Fibroblast of villous mesenchyme (primary cell): ENCODE measurements at places on chromosomes 11 and 22.

DNA sequence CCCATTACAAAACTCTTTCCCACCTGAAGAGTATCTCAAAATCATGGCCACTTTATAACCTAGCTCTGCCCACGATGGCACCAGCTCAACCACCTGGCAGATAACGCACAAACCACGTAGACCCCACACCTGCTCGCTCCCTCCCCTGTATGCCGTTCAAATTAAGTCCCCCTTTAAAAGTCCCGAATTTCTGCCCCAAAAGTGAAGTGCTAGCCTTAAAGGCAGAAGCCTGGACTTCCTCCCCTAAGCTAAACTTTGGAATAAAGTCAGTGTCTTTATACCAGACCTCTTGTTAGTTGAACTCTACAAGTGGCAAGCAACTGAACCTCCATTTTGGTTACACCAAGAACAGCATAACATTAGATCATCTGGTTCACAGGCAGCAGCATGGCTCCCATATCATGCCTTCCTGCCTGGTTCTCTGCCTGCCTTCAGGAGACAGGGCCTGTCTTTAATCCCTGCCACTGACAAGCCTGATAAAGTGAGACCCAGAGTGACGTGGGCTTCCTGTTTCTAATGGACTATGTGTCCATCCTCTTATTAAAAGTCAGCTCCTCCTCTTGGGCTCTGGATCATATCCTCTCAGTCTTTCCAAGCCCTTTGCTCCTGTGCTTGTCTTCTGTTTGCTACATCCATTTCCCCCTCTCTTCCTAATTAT is 32.6 kb upstream of the NNMT start:
- DNase-seq: peak; percentile 56

DNA sequence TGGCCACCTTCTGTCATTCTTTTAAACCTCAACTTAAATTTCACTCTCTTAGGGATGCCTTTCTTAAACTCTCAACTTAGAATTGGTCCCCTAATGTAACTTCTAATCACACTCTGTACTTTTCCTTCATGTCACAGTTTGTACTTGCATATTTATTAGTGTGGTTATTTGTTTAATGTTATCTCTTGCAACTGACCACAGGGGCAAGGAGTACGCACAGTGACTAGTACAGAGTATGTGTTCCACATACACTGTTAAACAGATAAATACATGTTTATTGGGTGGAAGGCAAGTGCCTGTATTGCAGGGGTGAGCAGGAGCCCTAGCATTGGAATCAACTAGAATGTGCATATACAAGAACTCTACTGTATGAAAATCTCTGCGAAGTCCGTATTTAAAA is 554.0 kb downstream of the INSC start:
- DNase-seq: peak; percentile 93

DNA sequence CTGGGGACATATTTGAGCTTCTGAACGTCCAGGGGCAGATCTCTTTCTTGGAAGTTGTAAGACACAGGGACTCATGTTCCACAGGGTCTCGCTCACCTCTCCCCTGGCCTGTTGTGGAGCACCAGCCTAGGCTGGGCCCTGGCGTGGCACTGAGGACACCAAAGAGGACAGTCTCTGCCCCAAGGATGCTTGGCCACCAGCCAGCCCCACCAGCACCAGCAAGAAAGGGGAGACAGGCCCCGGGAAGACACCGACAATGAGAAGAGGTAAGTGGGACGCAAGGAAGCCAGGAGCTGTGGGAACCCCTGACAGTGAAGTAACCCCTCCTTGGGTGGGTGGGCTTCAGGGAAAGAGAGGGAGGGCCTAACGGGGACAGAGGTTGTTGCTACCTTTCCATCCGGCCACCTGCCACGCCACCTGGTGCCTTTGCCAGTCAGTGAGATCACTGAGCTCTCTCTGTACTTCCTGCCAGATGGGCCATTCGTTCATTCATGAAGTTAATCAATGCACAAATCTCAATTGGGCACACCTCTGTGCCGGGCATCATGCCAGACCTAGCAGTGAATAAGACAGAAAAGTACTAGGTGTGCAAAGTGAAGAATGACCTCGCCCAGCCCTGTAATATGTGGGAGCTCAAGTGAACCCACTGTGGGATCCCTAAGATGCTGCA is 11.1 kb downstream of the APOL5 start:
- no peak for DNase-seq

DNA sequence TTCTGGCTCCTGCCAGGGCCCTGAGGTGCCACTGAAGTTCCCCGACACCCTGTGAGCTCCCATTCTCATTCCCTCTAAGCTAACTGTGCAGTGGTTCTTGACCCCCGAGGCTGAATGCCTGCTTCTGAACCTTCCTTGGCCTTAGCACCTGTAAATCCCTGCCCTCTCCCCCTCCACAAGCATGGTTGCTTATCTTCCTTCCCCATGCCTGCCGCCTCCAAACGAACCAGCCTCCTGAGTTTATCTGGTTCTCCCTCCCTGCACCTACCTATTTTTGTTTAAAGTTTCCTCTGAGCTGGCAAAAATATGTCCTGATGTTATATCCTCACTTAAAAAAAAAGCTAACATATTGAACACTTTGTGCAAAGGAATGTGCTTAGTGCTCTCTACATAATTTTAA is 33.9 kb downstream of the PPFIBP2 start:
- DNase-seq: no peak

- no peak for DNase-seq
Observed at GRCh38 chr11:83054904-83055380, 16.8 kb downstream of the RAB30 start.

- no peak for DNase-seq
Observed at GRCh38 chr11:130964058-130964792, 47.9 kb upstream of the SNX19 start.

GRCh38 chr22:36938028-36938425 is 24.6 kb downstream of the CSF2RB start:
- no peak for DNase-seq

DNA sequence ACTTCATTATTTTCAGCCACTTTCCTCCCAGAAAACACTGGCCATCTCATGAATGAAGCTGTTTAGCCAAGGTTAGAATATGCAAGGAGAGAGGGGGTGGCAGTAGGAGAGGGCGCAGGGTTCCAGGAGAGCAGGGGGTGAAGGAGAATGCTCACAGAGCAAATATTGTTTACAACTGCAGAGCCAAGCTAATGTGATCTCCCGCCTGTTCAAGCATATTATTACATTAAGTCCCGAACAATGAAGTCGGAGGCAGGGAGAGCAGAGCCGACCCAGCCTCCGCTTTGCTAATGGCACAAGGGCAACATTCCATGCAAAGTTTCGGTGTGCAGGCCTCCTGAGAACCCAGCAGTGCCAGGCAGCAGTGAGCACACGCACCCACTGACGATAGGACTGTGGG is 80.1 kb downstream of the MICAL3 start:
- DNase-seq: no peak

DNA sequence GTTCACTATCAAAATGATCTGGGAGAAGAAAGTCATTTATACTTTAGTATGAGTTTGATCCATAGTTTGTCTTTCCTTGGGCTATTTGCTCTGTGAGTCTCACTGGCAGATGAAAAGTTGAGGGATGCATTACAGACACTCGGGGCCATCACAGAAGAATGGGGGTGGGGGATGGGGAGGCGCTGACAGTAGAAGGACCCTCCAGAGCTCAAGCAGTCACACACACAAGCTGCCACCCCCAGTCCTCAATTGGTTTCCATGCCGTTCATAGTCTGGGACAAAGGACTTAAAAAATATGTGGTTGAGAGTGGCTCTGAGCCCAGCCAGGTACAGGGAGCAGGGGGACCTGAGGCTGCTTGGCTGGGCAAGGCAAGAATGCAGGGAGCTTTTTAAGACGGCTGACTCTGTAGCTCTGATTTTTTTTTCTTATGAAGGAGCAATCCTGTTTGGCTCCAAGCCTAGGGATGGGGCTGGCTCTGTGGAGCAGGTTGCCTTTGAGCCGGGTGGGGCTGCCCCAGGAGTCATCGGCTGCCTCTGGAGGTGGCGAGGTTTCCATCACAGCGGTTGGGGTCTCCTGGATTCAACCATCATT is 13.3 kb upstream of the ANO1 start:
- no peak for DNase-seq

DNA sequence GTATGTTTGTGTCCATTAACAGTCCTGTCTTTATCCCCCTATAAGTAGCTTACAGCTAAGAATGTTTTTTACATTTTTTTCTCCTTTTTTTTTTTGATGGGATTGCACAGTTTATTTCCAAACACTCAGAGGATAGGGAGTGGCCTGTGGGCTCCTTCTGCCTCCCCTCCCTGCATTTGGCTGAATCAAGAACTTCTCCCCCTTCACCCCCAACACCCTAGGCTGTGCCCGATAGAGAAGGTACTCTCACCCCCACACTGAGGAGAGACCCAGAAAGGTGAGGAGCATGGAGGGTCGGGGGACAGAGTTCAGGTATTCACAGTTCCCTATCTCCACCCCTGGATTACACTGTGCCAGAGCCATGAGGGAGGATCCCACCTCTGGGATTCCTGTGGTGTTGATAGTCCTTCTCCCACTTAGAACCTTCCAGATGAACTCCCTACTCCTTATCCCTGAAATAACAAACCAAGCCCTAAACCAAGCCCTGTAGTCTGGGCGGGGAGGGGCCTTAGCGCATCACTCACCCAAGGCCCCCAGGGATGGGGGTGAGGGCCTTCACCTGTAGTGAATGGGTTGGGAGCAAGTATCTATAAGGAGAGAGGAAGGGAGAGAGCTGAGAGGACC is 97.1 kb downstream of the ADAMTS15 start:
- no peak for DNase-seq

GRCh38 chr11:70734911-70735310 is 336.6 kb downstream of the CTTN start:
- DNase-seq: no peak

GRCh38 chr11:11667056-11667455 is 45.3 kb upstream of the GALNT18 start:
- no peak for DNase-seq

DNA sequence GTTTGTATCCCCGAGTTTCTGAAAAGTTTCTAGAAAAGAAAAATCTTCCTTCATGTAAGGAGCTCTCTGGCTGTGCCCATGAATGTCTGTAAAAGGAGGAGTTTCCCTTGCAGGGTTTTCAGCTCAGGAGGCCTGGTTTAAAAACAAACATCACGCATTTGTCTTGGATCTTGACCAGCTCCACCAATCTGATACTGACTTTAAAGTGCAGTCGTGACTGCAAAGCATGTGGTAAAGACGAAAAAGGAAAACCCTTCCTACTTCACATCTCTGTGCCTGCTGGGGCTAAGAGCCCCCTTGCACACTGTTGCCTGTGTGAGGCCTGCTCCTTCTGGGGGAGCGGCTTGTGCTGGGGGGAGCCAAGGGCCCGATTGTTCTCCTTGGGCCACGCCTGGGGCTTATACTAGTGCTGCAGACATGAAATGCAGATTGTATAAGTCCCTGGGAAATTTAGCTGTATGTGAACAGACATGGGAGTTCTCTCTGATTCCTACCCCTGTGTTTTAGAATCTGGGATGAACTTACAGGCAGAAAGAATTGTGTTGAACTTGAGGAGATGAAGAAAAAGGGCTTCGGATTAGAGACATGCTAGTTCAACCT is 62.1 kb downstream of the ADAMTS15 start:
- peak; percentile 52 for DNase-seq

GRCh38 chr11:100961633-100962032 is 168.0 kb downstream of the PGR start:
- no peak for DNase-seq

- no peak for DNase-seq
Observed at GRCh38 chr11:101553891-101554292, 29.9 kb downstream of the TRPC6 start.

DNA sequence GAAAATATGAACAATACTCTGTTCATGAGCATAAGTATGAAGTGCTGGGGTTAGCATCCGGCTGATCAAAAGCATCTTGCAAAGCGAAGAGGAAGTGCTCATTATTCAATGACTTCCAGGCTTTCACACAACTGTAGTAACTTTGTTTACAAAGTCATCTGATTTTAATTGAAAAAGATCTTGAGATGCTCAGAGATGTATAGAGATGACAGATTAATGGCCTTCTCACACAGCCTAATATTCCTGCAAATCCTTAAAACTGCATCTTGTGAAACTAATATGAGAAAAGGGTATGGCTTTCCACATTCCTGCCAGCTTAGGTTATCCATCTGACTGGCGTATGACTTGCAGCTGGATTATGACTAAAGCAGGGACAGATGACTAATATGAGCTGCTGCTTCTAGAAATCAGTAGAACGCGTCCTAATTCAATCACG is 125.4 kb downstream of the CASP12 start:
- DNase-seq: peak; percentile 88

- DNase-seq: no peak
Observed at GRCh38 chr22:40314041-40314440, 32.3 kb upstream of the ADSL start.

GRCh38 chr11:113351480-113351879 is 36.1 kb upstream of the ANKK1 start:
- DNase-seq: peak; percentile 54

GRCh38 chr11:126544108-126545056 is 188.9 kb downstream of the ST3GAL4 start:
- peak; percentile 21 for DNase-seq

GRCh38 chr11:78371221-78371891 is 46.3 kb downstream of the GAB2 start:
- DNase-seq: no peak

- peak; percentile 87 for DNase-seq
Observed at GRCh38 chr22:27913162-27913741, 5.8 kb downstream of the PITPNB start.

DNA sequence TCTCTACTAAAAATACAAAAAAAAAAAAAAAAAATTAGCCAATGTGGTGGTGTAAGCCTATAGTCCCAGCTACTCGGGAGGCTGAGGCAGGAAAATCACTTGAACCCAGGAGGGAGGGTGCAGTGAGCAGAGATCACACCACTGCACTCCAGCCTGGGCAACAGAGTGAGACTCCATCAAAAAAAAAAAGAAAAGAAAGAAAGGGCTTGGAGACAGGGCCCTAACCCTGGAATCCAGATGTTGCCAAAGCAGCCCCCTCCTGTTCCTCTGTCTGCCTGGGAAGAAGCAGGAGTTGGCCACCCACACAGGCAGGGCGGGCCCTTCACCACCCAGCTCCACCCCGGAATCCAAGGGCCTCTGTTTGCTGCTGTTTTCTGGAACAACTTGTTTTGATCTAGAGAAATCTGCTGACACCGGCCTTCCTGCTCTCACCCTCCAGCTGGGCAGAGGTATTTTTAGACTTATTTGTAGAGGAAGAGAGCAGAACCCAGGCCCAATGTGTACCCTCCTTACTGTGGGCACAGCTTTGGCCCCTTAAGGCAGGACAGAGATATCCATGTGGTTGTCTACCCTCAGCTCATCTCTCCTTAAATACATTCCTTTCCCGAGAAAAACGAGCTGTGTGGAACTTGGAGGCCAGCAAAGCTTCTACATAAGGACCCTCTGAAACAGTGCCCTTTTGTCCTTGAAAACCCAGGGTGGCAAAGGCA is 2.7 kb upstream of the NEAT1 start:
- peak; percentile 99 for DNase-seq

- peak; percentile 80 for DNase-seq
Observed at GRCh38 chr22:20979243-20979809, 2.8 kb upstream of the LZTR1 start.

DNA sequence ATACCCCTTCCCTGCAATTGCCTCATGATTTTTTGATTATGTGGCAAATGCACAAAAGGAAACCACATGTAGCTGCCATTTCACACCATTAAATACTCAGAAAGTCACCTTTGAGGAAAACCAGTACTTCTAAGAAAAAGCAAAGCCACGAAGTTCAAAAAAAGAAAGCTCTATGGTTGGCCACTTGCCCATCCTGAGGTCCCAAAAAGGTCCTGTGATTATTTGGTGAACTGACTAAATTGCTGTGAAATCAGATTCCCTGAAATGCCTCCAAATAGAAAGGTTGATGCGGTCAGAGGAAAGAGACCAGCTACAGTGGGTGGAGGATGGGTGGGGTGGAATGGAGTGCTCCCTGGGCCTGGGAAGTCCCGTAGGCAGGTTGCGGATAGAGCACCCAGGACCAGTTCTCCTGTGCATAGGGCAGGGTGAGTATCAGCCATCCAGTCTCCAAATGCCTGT is 26.9 kb downstream of the MRPL16 start:
- no peak for DNase-seq
